GM13977 (cell line): ENCODE measurements at places on chromosomes 3 and 15.
A peak's percentile ranks its signal among the peaks of the same experiment; 100 is the strongest.

DNA sequence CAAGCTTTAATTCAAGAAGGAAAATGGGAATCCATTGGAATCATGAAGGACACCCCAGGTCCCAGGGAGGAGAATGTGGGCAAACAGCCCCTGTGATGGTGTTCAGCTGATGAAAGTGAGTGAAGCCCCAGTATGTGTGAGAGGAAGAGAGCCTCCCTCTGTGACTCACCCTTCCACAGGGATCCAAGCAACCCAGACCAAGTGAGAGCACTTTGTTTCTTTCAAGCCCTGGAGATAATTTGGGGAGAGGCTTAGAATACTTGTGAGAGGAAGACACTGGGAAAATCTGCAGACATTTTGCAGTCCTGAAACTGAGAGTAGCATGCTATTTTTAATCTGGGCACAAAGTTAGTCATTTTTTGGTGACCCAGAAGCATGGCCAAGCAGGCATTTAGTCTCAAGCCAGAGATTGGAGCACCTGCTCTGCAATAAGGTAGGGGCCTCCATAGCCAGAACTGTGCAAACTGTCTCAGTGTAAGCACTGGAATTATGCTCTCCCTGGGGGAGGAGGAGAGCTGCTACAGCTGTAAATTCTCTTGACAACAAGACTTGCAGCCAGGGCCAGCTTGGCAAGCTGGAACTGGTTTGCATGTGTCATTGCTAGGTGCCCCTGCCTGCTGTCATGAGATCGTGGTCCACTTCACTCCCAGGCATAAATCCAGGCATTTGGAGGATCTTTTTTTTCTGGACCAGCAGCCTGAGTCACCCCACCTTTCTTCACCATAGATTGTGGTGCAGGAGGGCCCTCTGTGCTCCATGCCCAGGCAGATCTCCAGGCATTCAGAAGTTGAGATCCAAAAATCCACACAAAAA, 537.8 kb upstream of the DPPA4 start:
- DNase-seq: no peak

DNA sequence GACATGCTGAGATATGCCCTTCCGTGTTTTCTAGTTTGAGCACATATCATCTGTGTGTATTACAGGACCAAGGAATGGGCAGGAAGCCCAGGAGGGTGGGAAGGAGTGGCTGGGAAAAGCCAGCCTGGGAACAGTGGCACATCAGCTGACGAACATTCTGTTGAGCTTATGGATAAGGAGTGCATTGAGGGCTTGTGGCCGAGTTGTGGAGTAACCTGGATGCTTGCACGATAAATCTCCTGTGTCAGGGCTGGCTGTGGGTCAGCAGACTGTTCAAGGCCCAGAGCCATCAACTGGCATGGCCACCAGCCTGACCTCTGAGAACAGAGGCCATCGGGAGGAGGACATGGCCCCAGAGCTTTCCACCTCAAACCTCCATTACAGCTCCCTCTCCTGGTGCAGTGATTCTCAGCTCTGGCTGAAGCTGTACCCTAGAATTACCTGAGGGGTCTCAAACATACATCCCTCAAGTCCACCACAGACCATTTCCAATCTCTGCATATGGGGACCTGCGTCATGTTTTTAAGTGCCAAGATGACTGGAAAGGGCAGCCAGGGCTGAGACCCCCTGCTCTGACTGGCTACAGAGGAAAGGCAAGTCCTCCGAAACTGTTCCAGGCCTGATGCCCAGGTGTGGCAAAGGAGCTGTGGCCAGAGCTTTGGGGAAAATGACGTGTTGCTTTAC, 4.8 kb upstream of the VILL start:
- no peak for DNase-seq

DNA sequence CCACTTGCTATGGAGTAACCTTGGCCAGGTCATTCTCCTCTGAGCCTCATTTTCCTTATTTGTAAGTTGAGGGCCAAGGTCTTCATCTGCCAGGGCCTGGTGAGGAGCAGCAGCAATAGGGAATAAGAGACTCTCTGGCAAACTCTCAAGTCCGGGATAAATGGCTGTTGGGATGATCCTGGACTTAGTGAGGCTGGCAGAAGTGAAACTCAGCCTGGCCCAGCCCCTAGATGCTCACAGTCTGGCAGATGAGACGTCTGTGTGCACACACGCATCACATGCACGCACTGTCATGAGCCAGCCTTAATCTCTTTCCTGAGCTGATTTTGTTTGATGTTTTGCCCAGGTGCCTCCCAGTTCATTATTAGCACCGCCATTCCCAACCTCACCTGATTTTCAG, 26.8 kb downstream of the SLC6A6 start:
- DNase-seq: no peak

DNA sequence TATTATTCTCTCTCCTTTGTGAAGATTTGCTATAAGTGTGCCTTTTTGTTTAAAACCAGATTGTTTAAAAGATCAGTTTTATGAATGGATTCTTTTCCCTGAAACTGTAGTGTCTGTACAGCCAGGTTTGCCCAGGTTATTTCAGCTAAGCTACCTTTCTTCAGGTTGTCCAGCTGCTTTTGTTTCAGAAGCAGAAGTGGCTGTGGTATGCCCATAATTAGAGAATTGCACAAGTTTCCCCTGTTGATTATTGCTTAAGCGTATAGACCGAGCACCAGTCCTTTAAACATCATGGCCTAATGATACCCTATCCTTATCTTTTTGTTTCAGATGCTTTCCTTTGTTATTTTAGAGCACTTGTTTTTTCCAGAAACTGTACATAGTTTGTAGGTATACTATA, 10.2 kb downstream of the ASB7 start:
- no peak for DNase-seq

DNA sequence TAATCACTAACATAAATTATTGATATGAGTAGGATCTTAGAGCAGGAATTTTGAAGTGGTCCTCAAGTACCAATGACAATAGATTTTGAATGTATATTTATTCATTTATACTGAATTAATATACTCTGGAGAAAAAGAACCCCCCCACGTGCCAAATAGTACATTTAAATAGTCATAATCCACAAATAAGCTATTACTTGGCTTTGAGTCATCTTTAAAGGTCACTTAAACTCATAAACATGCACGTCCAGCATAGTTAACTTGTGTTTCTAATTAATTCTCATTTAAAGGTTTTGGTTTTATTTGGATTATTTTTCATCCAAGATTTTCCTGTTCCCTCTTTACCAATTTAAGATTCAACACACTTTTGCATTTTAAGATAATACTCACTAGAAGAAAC, 35.1 kb downstream of the FGF7 start:
- DNase-seq: no peak

DNA sequence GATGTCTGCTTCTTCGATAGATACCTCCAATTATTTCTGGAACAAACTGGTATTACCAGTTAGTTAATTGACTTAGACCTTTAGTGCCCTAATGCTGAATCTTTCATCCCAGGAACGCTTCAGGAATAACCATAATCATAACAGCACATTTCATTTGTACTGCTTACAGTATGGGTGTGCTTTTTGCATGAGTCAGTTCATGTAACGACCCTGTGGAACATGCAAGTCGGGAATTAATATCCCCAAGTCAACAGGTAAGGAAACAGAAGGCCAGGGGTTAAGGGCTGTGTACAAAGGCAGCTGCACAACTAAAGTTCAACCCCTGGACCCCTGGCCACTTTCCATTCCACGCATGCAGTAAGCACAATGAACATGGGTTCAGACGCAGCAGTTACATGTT, 49.2 kb downstream of the ADCY5 start:
- DNase-seq: no peak

- no peak for DNase-seq
These were observed 1.6 kb downstream of the STRA6 start for GRCh38 chr15:74200871-74201419.

DNA sequence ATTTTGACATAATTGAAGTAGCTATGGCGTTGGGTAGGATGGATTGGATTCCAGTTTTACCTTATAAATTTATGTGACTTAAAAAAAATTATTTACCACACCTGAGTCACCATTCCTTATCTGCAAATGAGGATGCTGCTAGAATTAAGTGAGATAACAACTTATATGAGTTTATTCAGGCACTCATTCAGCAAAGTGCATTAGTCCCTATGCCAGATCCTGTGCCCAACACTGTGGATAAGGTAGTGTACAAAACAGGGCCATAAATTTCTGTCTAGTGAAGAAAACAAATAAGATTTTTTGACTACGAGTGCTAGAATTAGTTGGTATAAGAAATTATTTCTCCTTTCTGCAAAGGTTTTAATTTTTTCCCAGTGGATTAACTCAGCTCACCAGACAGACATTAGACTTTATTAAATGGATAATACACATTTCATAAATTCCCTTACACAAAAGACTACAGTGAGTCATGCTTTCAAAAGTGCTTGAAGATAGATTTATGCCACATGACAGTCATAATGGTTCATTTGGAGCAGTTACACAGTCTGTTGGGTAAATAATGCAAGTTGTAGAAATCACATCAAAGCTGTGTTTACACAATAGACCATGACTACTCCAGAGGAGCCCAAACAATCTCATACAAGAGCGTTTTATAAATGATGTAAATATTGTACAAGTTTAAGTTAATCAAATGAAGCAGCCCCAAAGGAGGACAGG, 129.9 kb upstream of the TGFBR2 start:
- no peak for DNase-seq

GRCh38 chr3:11565072-11565471, 78.6 kb downstream of the VGLL4 start:
- DNase-seq: no peak

DNA sequence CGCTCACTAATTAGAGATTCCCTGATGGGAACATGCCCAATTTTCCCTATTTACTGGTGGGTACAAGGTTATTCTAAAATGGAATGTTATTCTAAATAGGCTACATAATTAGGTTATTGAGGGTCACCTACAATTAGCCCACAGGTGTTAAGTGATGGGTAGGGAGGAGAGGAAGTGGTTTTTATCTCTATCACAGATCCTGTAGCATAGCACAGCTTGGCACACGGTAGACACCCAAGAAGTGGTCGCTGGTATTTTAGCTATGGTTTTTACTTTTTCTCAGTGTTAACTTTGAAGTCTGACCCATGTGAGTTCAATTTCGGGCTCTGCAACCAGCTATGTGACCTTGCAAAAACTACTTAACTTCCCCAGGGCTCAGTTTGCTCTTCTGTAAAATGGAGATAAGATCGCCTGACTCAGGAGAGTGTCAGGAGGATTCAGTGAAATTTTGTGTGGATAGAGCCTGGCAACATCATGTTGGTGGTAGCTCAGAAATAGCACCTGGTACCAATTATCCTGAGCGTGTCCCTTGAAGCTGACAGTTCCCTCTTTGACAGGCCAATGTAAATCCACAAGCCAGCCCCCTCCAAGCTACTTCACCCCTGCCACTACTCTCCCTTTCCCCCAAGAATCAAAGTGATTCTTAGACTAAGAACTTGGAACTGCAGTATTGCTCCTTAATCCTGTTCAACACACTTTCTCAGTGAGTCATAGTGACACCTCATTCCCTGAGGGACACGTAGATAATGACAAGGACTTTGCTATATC, 8.7 kb upstream of the LMCD1 start:
- DNase-seq: no peak

- no peak for DNase-seq
These were observed 150.7 kb upstream of the TLE3 start for GRCh38 chr15:70248116-70249025.

DNA sequence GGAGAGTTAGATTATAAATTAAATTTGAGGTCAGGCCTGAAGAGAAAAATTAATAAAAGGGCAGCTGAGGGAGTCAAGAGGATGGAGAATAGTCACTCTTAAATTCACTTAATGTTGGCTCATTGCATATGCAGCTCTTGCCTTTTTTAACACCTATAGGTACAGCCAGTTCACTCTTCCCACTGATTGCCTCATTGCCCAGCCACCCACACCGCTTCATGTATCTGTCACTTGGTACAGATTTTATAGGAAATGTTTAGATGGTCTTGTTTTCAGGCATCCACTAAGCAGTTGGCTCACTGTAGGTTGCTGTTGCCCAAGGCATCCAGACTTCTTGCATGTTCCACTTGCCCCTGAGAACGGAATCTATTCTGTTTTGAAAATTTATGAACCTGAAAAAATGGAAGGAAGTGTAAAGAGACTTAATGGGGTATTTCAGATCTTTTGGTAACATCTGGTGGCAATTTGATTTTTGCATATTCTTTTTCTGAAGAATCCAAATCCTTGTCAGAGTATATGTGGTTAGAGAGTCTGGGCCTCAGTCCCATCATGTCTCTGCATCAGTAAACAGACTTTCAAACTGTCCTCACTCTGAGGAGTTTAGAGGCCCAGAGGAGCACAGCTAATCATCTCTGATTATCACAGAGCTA, 151.9 kb downstream of the RBPMS2 start:
- DNase-seq: no peak

DNA sequence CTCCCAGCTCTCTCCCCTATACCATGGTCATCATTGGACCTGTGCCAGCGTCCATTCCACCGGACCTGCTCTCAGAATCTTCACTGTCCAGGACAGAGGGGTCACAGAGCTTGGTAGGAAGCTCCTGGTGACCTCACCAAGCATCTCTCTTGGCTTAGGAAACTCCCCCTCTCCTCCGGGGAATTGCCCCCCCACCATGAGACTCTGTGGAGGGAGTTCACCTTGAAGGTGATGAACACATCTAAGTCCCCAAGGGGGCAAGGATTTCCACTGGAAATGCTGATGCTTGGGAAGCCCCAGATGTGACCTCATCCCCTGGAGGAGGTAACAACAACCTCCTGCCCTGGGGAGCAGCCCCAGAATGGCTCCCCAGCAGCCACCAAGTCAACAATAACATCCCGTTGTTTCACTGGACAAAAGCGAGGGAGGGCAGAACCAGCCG, 3.2 kb downstream of the SEMA7A start:
- DNase-seq: no peak

DNA sequence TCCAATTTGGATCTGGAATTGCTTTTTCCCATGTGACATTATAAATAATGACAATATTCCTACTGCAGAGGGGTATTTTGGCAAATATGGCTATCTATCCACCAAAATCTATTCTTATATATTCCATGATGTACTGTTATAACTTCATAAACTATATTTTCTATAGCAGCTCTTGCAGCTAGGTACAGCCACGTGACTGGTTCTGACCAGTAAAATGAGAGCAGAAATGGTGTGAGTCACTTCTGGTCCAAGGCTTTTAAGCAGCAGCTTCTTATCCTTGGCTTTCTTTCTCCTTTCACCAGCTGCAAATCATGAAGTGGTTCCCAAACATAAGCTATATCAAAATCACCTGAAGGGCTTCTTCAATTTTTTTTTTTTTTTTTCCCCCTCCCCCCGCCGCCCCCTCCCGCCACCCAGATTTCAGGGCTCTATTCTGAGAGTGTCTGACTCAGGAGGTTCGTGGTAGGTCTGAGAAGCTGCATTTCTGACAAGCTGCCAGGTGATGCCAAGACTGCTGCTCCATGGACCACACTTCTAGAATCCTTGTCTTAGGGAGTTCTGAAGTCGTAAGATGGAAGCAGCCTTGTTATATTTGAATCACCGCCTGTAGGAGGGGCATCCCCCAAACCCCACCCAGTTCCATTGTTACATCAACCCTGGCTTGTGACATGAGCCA, 357.5 kb downstream of the CHST2 start:
- DNase-seq: no peak

GRCh38 chr3:94071713-94072284, 8.9 kb downstream of the NSUN3 start:
- DNase-seq: peak; percentile 23

DNA sequence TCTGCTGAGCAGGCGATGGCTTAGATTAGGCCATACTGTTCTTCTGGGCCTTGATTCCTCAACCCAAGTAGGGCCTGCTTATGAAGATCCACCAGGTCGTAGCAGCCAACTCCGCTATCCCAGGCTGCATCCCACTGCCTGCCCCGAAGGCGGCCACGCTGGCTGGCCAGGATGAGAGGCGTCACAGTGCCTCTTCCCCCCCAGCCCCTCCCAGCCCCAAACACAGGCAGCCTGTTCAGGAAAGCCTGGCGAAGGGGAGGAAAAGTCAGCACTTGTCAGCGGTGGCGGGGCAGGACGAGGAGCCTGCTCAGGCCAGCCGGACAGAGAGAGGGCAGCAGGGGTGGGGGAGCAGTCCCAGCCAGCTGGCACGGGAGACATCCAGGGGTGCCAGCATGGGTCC, 11.2 kb downstream of the PTH1R start:
- no peak for DNase-seq
